T-helper 2 cell treated with Interferon-gamma antibody and Interleukin-4, amounts not matched to agents 5 μg/mL and 100 μg/mL, for 36 hours (primary cell): ENCODE measurements at places on chromosomes 7 and 10.

GRCh38 chr10:116158036-116158435 lies 115.0 kb downstream of the GFRA1 start:
- no peak for DNase-seq

DNA sequence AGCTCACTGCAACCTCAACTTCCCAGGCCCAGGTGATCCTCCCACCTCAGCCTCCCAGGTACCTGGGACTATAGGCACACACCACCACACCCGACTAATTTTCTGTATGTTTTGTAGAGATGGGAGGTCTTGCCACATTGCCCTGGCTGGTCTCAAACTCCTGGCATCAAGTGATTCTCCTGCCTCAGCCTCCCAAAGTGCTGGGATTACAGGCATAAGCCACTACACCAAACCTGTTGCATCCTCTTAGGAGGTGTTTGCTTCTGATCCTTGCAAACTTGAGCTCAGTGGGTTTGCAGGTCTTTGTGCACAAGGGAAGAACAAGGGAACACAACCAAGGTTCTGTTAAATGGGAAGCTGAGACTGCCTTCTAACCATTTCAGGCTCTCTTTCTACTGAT lies 184.6 kb downstream of the ARHGAP12 start:
- DNase-seq: no peak

GRCh38 chr7:24831240-24831639 lies 74.0 kb upstream of the GSDME start:
- no peak for DNase-seq

DNA sequence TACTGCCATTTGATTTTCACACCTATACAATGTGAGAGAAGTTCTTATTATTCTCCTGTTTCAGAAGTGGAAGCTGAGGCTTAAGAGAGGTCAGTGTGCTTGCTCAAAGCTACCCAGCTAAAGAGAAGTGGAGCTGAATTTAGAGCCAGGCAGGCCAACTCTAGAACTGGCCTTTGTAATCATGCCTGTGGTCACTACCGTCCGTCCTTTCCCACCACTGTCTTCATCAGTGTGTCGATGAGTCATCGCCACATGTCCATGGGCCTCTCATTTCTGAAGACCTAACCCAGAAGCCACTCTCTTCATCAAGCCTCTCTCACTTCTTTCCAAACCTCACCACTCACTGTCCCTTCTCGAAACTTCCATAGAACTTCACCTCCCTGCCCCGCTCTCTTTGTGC lies 237.8 kb downstream of the KIAA1217 start:
- DNase-seq: no peak
